ENCODE measurements at places on chromosomes 13 and 19.

DNA sequence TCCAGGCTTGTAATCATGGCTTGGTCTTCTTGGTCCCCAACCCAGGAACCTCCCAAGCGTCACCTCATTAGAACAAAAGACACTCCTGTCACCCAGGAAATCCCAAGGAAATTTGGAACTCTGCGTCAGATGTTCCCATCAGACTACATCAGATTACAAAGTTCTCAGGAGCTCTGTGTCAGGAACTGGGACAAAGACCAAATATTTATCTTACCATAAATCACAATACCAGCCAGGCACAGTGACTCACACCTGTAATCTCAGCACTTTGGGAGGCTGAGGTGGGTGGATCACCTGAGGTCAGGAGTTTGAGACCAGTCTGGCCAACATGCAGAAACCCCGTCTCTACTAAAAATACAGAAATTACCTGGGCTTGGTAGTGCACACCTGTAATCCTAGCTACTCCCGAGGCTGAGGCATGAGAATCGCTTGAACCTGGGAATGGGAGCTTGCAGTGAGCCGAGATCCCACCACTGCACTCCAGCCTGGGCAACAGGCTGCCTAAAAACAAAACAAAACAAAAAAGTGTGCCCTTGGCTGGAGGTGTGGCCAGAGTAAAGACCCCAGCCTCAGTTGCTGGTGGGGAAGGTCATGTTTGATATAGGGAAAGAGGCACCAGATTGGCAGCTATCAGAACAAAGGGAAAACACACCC is 16.7 kb upstream of the CCDC124 start:
- DNase-seq: no peak

DNA sequence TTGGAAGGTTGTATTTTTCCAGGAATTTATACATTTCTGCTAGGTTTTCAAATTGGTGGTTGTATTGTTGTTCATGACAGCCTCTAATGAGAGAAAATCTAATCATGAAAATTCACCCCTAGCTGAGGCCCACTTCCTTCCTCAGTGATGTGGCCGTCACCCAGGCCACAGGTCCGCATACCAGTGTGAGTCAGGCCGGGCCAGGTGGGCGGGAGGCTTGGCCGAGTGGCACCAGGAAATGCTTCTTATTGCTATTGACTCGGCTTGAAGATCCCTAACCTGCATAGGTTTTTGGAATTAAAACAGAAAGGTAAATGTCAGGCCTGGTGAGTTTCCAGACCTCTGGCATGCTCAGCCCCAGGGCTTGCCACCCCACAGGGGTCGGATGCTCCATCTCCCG is 88.7 kb downstream of the SCGB2B2 start:
- DNase-seq: no peak

DNA sequence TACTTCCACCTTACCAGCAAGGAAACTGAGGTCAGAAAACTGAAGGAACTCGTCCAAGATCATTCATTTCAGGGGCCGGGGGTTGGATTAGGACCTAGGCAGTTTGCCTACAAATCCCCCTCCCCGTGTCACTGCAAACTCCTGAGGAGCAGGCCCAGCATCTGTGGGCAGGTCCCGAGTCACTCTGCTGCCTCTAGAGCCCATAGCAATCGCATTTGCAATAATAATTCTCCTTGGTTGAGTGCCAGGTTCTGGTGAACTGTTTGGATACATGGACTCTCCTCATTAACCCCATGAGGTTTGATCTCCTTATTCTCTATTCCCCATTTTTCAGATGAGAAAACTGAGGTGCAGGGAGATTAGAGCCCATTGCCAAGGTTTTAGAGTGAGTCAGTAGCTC is 903 bp downstream of the PIN1 start:
- no peak for DNase-seq

- no peak for DNase-seq
These were observed 83.0 kb downstream of the NUFIP1 start for GRCh38 chr13:44906230-44906629.

DNA sequence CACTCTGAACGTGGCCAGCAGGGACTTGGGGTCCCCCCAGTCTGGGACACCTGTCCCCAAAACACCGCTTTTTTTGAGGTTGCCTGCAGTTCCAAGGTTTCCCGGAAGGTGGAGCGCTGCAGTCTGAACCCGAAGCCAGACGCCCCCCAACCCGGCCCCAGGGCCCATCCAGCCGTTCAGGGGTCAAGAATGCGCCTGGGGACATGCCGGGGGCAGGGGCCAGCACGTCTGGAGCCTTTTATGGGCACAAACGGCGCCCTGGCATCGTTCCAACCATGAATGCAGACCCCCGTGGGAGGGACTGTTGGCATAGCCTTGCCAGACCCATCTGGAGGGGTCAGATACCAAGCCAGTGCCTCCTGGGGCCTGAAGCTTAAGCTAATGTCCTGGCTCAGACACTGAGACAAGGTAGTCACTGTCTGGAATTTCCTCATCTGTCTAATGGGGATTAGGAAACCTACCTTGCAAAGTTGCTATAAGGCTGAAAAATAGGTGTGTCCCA is 6.9 kb downstream of the S1PR5 start:
- no peak for DNase-seq

DNA sequence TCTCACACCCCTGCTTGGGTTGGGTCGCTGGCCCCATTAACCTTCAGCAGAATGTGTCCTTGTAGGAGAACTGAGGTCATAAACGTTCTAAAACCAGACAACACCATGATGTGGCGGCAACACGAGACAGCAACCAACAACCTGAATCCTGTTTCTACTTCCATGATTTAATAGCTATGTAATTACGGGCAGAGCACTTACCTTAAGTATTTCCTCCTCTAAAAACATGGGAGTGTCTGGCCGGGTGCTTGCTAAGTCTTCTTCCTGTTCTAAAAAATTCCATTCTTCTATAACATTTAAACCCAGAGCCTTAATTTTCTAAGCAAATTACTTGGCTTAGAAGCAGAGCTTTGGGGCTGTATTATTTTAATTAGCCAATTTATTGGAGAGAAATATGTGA is 33.5 kb upstream of the IRS2 start:
- DNase-seq: no peak

DNA sequence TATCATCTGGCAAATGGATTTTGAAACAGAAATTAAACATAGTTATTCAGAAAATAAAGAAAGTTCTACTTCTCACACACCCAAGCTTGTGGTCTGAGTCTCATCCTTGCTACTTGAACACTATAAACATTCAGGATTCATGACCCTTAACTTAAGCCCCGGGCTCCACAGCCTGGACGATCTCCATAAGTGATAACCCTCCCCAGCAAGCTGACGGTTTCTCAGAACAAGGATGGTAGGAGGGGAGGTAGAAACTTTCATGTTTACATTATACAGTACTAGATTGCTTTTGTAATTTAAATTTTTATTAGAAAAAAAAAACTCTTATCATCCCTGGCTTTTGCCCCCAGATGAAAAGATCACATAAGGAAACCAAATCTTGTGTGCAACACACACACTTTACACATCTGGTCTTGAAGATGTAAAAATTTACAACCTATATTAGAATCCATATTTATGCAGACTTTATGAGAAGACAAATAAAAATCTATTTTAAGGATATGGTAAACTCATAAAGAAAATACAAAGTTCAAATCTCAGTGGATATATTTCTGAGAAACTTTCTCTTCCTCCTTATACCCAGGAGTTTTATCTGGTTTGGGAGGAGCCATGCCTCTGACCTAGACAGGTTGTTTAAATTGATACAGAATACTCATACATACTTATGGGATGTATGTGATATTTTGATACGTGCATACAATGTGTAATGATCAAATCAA is 20.0 kb upstream of the ATP12A start:
- no peak for DNase-seq

DNA sequence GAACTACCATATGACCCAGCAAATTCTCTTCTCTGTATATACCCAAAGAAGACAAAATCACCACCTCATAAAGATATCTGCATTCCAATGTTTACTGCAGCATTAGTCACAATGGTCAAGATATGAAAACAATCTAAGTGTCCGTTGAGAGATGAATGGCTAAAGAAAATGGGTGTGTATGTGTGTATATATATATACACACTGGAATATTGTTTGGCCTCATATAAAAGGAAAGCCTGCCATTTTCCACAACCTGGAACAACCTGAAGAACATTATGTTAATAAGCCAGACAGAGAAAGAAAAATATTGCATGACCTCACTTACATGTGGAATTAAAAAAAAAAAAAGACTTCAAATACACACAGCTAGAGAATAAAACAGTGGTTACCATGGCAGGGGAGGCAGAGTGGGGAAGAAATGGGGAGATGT is 29.5 kb upstream of the RBM26 start:
- no peak for DNase-seq

GRCh38 chr13:77909827-77910226 is 8.8 kb downstream of the EDNRB start:
- no peak for DNase-seq

DNA sequence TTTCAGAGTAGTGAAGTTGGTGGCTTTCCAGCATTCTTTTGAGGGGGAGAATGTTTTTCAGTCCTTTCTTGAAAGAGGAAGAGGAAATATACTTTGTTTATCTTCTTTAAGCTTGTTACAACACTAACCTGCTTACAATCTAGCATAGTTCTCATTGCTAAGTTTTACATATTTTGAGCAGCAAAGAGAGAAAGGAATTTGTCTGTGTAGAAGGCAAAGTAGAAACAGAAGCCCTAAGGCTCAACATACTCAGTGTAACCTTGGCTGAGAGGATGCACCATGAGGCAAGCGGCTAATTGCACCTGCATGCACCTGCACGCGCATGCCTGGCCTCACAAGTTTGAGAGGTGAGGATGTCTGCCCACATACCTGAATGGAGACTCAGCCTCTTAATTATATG is 2.2 kb downstream of the FRY start:
- DNase-seq: no peak

DNA sequence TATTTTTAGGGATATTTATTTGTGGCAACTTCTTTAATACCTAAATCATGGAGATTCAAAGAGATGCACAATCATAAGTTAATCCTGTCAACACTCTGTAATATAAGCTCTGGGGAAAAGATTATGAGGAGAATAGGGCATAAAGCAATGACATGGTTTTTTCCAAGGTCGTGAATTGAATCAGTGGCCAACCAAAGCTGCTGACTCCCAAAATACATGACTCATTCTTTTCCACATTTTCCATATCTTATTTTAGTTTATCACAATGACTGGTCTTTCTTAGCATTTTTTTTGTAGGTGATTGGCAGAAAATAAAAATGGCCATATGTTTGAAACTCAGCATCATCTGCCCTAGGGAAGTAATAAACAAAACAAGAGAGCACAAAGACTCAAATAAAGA is 28.5 kb upstream of the RBM26 start:
- no peak for DNase-seq

GRCh38 chr19:14248578-14249011 is 42.6 kb upstream of the ADGRL1 start:
- no peak for DNase-seq

All from stimulated activated CD4-positive, alpha-beta T cell treated with anti-CD3 and anti-CD28 coated beads, Interleukin-15, amount 100 ng/mL, for 48 hours (primary cell).